ENCODE measurements at places on chromosomes 2 and 18.
A peak's percentile ranks its signal among the peaks of the same experiment; 100 is the strongest.

DNA sequence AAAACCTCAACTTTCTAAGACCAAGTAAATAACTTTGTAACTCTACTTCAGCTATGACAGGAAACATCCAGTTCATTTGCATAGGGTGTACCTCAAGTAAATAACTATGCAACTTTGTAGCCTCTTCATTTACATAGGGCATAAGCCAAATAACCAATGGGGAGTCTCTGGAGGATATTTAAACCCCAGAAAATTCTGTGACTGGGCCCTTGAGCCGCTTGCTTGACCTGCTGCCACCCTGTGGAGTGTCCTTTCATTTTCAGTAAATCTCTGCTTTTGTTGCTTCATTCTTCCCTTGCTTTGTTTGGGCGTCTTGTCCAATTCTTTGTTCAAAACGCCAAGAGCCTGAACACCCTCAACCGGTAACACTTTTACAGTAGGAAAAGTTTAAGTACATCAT is 1112.7 kb upstream of the NRXN1 start:
- DNase-seq = no peak

DNA sequence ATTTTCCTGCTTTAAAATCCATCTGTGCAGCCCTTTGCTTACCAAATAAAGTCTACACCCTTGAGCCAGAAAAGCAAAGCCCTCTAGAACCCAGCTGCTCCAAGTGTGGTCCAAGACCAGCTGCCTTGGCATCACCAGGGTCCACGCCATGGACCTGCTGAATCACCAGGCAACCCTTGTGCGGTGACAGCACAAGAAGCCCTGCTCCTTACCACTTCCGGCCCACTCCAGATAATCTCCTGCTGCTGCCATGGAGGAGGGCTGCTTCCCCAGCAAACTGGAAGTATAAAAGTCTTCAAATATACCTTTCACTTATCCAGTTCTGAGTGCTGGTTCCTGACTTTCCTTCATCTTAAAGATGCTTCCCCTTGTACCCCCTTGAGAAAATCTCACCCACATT is 106.0 kb upstream of the PKDCC start:
- DNase-seq = no peak

GRCh38 chr2:135791418-135792190 is 45.4 kb downstream of the LCT start:
- DNase-seq = no peak

GRCh38 chr2:200616656-200617055 is 30.8 kb downstream of the AOX1 start:
- no peak for DNase-seq

- DNase-seq = no peak
Measured at GRCh38 chr18:51865538-51865937, 474.5 kb upstream of the DCC start.

- DNase-seq = peak; percentile 87
Measured at GRCh38 chr2:55490554-55490953, 29.0 kb upstream of the CFAP36 start.

GRCh38 chr2:55017880-55018279 is 32.4 kb downstream of the RTN4 start:
- no peak for DNase-seq

DNA sequence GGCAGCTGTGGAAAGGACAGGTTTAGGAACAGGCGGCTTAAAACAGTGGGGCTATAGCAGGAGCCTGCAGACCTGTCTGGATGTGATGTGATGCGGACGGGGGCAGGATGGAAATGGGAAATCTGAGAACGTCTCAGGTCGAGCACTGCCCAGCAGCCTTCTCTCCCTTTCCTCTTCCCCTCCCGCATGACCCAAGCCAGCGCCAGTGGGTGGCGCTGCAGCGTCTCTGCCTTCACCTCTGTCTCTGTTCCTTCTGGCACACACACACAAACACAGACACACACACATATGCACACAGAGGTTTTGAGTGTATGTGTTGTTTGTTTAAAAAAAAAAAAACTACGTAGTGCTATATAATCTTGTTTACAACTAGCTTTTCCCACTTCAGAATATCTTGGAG is 82.0 kb upstream of the SLC66A3 start:
- DNase-seq = no peak

GRCh38 chr2:47321411-47322031 is 81.4 kb upstream of the MSH2 start:
- DNase-seq = no peak
